ENCODE measurements at places on chromosomes 6 and 20. TPM values are rescaled to one million over a fixed set of nuclear protein-coding genes. Genes with fewer than 3 reads are reported as not detected.

CSTF1 gene
- 23.8 TPM for total RNA-seq

PRND gene
- 0.10 TPM for total RNA-seq

- H3K4me3 ChIP-seq: no peak overlapping the region
- no peaks in the 10 kb centered on the region for H3K27me3 ChIP-seq
- H3K27ac ChIP-seq: no peak overlapping the region
- DNase-seq: no peak
Observed at GRCh38 chr6:11689847-11690246, 88.8 kb downstream of the ADTRP start.

DNA sequence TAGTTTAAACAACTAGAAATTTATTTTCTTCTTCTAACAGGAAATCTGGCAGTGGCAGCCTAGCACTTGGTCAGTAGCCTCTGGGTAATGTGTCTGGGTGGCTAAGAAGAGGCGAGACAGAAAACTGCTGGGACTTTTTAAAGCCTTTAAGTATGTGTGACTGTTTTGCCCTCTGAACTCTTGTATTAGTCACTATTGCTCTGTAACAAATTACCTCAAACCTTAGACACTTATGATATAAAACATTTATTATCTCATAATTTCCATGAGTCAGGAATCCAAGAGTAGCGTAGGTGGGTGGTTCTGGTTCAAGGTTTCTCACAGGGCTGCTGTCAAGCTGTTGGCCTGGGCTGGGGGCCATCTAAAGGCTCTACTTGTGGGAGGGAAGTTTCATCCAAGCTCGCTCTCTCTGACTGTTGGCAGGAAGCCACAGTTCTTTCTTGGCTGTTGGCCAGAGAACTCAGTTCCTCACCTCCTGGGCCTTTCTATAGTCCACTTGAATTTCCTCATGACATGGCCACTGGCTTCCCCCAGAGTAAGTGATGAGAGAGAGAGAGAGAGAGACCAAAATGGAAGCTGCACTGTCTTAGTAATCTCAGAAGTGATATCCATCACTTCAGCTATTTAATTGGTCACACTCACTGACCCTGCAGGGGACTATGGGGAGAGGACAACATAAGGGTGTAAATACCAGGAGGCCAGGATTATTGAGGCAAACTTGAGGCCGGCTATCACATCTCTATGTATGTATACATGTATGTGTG, 17.4 kb upstream of the TBC1D22B start:
- no peaks in the 10 kb centered on the region for H3K27me3 ChIP-seq
- H3K4me1 ChIP-seq: peaks cover 16% of the 10 kb centered on the region
- no peak overlapping the region for H3K27ac ChIP-seq
- no peaks in the 10 kb centered on the region for H3K36me3 ChIP-seq
- H3K4me3 ChIP-seq: no peak overlapping the region

CD83 gene
- total RNA-seq: 3.4 TPM

DNA sequence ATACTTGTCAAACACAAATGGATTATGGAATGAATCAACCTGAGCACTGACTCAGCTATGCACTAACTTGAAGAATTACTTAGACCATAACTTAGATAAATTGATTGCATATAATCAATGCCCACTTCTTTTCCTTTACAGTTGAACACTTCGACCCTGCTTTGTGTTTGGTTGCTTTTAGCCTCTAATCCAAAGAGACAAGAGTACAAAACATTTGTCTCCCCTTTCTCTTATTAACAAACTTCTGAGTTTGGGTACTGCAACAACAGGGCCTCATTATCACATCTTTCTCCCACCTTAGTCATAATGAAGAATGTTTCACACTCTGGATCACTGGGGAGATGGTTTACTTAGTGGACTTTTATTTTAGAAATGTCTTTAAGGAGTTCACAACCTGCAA, 2.6 kb upstream of the TAAR6 start:
- no peaks in the 10 kb centered on the region for H3K4me1 ChIP-seq
- H3K4me3 ChIP-seq: no peak overlapping the region
- no peak for DNase-seq
- H3K27ac ChIP-seq: no peak overlapping the region
- no peaks in the 10 kb centered on the region for H3K27me3 ChIP-seq

GRCh38 chr6:28167926-28168325, 26.2 kb downstream of the ZKSCAN8 start:
- no peak for DNase-seq
- H3K4me3 ChIP-seq: no peak overlapping the region
- H3K36me3 ChIP-seq: no peaks in the 10 kb centered on the region
- no peaks in the 10 kb centered on the region for H3K4me1 ChIP-seq
- H3K27me3 ChIP-seq: no peaks in the 10 kb centered on the region

GRCh38 chr6:2061880-2062279, 183.5 kb downstream of the GMDS start:
- DNase-seq: no peak
- no peaks in the 10 kb centered on the region for H3K36me3 ChIP-seq
- no peaks in the 10 kb centered on the region for H3K27me3 ChIP-seq
- peaks cover 2% of the 10 kb centered on the region for H3K4me1 ChIP-seq
- H3K4me3 ChIP-seq: no peak overlapping the region
- H3K27ac ChIP-seq: no peak overlapping the region

GRCh38 chr6:87297119-87297518, 25.3 kb upstream of the SMIM8 start:
- H3K4me3 ChIP-seq: no peak overlapping the region
- no peaks in the 10 kb centered on the region for H3K4me1 ChIP-seq
- H3K36me3 ChIP-seq: no peaks in the 10 kb centered on the region
- no peak overlapping the region for H3K27ac ChIP-seq

- no peaks in the 10 kb centered on the region for H3K36me3 ChIP-seq
- H3K4me1 ChIP-seq: no peaks in the 10 kb centered on the region
- no peak for DNase-seq
- H3K4me3 ChIP-seq: no peak overlapping the region
Observed at GRCh38 chr6:9428421-9429172, 986.3 kb downstream of the TFAP2A start.

GRCh38 chr6:155473741-155474140, 18.1 kb upstream of the NOX3 start:
- no peak overlapping the region for H3K27ac ChIP-seq
- DNase-seq: no peak
- no peaks in the 10 kb centered on the region for H3K36me3 ChIP-seq
- H3K4me1 ChIP-seq: no peaks in the 10 kb centered on the region

DNA sequence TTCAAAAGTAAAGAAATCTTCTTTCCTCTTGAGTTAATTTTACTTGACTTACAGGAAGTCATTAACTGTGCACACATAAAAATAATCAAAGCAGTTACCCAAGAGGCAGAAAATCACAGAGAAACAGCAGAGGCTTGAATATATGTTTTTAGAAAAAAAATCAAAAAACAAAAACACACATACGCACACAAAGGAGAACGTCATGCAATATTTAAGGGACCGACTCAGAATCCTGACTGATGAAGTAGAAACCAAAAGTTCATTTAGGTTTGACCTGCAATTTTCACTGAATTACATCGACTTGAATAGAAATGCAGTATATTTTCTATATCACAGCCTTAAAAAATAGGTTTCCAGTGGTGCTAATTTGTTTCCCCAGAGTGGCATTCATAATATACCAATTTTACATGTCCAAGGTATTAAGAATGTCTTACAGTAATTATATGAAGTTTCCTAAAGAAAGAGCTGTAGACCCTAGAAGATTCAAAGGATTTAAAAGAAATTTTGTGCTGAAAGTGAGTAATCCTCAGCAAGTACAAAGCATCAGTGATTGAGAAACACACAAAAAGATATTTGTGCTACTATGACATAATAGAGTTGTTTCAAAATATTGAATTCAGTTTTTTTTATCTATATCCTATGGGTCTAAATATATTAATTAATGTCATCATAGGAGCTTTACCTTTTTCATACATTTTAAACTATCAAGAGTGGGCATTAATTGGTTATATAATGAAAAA, 358.5 kb upstream of the RUNX2 start:
- no peak for DNase-seq
- H3K4me1 ChIP-seq: peaks cover 5% of the 10 kb centered on the region
- no peaks in the 10 kb centered on the region for H3K27me3 ChIP-seq
- no peak overlapping the region for H3K27ac ChIP-seq
- H3K36me3 ChIP-seq: no peaks in the 10 kb centered on the region
- no peak overlapping the region for H3K4me3 ChIP-seq

DNA sequence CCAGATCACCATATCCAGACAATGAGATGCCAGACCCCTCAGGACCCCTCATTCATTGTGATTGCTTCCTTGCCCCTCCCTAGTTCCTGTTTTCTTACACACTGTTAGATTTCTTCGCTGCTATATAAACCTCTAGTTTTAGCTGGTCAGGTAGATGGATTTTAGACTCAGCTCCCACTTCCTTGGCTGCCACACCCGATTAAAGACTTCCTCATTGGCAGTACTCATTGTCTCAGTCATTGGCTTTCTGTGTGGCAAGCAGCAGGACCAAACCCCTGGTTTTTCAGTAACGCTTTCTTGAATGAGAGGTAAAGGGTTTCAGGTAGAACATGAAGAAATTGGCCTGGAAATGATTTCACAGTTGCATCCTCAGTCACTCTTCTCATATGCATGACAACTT, 47.9 kb downstream of the QRSL1 start:
- no peak overlapping the region for H3K4me3 ChIP-seq
- H3K36me3 ChIP-seq: no peaks in the 10 kb centered on the region
- no peak for DNase-seq
- H3K4me1 ChIP-seq: no peaks in the 10 kb centered on the region

DNA sequence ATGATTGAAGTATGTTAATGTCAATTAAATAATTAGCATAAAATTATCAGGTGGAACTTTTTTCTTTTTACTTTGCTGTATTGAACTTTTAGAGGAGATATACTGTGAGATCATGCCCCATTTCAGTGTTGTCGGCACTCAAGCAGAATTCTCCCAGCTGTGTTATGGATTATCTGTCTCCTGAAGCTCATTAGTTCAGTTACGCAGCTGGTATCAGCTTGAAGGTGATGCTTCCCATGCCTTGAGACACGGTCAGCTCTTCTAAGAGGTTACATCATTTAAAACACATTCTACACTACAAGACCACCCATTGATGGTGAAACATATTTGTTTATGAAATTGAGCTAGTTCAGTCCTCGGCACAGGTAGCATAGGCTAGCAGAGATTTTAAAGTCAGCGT, 68.9 kb upstream of the PHACTR2 start:
- no peak overlapping the region for H3K27ac ChIP-seq
- peaks cover 1% of the 10 kb centered on the region for H3K4me1 ChIP-seq
- no peak overlapping the region for H3K4me3 ChIP-seq

ADGRF4 gene
- total RNA-seq: 0.34 TPM

TSPO2 gene
- total RNA-seq: not detected

C20orf96 gene
- 17.5 TPM for total RNA-seq

DNA sequence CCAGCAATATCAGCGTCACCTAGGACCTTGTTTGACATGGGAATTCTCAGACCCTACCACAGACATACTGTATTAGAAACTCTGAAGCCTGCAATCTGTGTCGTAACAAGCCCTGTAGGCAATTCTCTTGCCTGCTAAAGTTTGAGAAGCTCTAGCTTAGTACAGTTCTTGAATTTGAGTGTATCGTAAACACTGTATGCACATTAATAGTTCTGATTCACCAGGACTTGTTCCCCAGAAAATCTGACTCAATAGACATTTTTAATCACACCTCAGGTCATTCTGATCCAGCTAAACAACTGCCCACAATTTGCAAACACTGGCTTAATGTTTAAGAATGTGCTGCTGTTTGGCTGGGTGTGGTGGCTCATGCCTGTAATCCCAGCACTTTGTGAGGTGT, 414.3 kb downstream of the TFAP2A start:
- no peak overlapping the region for H3K27ac ChIP-seq
- no peak overlapping the region for H3K4me3 ChIP-seq
- DNase-seq: no peak
- H3K27me3 ChIP-seq: no peaks in the 10 kb centered on the region
- no peaks in the 10 kb centered on the region for H3K4me1 ChIP-seq

Measured in ovary (tissue), 10 donors.